DND-41 (cell line): ENCODE measurements at places on chromosomes 6 and 20.
A peak's percentile ranks its signal among the peaks of the same experiment; 100 is the strongest.

DNA sequence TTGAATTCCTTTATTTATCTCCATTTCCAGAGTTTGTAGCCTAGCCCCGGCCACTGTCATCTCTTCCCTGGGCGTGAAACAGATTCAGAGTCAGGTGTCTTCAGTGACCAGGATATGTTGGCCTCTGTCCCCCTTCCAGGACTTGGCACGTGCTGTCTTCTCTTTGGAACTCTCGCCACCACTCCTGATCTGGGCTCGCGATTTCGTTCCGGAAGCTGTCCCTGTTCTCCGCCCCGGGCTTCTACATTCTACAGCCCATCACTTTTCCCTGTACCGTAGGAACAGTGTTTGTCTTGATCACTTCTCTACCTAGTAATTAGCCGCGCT, 739 bp downstream of the GSS start:
- H3K27ac ChIP-seq, result peak overlapping the region; percentile 88
- H3K36me3 ChIP-seq, result peaks cover 18% of the 10 kb centered on the region
- peak overlapping the region; percentile 79 for H3K4me3 ChIP-seq
- peaks cover 23% of the 10 kb centered on the region for H3K4me1 ChIP-seq

GRCh38 chr20:32779500-32780211, 17.5 kb downstream of the DNMT3B start:
- H3K4me1 ChIP-seq, result peaks cover 35% of the 10 kb centered on the region
- peaks cover 18% of the 10 kb centered on the region for H3K36me3 ChIP-seq
- DNase-seq, result no peak
- H3K4me3 ChIP-seq, result no peak overlapping the region

DNA sequence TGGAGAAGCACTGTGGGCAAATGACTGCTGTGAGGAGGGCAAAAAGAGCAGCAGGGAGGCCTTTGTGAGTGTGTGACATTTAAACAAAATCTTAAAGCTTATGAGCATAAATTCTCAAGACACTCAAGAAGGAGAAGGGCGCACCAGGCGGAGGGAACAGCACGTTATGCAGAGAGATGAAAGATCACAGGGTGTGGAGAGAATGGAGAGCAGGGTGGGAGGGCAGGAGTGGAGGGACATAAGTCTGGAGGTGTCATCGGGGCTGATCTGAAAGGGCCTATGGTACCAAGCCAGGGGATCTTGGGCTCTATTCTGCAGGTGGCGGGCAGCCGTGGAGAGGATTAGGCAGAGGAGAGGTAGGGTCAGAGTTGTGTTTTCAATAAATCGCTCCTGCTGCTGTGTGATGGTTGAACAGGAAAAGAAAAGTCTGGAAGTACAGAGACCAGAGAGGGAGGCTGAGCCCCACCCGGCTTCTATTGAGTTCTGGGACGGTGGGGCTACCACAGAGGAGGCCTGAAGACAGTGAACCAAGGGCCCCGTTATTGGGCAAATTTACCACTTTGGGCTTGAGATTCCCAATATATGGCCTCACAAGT, 24.3 kb upstream of the DLGAP4 start:
- no peaks in the 10 kb centered on the region for H3K4me1 ChIP-seq
- H3K4me3 ChIP-seq, result no peak overlapping the region
- H3K27ac ChIP-seq, result no peak overlapping the region
- H3K36me3 ChIP-seq, result no peaks in the 10 kb centered on the region
- DNase-seq, result no peak

DNA sequence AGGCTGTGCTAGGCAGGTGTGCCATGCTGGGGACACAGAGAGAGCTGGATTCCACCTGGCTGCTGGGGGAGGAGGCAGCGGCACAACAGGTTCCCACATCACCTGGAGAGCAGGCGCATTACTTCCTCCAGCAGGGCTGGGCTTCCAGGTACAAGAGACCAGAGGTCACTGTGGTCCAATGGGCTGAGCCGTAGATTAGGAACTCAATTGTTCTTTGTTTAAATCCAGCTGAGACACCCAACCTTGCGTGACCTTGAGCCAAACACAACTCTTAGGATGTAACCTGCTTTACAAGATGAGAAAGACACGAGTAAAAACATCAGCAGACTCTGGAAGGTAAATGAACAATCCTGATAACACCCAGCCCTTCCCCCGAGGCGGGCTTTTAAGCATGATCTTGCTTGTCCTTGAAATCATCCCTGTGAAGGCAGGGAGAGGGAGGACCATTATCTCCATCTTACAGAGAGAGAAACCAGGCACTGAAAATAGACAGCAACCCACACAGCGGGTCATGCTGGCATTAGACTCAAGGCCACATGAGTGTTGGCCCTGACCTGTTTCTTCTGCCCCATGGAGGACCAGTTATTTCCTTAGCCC, 216.5 kb upstream of the RREB1 start:
- no peaks in the 10 kb centered on the region for H3K27me3 ChIP-seq
- H3K36me3 ChIP-seq, result no peaks in the 10 kb centered on the region
- H3K4me3 ChIP-seq, result no peak overlapping the region
- no peaks in the 10 kb centered on the region for H3K4me1 ChIP-seq
- no peak overlapping the region for H3K27ac ChIP-seq

DNA sequence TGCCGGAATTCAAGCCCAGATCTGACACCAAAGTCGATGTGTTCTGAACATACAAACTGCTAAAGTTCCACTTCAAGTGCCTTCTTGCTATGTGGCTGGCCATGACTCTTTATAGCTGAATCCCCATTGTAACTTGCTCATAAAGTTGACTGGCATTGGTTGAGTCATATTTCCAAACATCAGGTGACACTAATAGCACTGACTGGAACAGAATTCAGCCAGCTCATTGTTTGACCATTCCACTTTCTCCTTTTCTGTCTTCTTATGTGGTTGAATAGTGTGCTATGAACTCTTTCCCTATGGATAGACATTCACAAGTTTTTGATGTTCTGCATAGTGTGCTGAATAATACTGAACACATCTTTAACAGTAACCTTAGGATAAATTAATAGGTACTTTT, 266.2 kb upstream of the ZFP64 start:
- no peak for DNase-seq
- H3K27me3 ChIP-seq, result peaks cover 3% of the 10 kb centered on the region
- H3K4me3 ChIP-seq, result no peak overlapping the region
- no peaks in the 10 kb centered on the region for H3K4me1 ChIP-seq
- H3K36me3 ChIP-seq, result no peaks in the 10 kb centered on the region

- peaks cover 3% of the 10 kb centered on the region for H3K27me3 ChIP-seq
- H3K27ac ChIP-seq, result no peak overlapping the region
- no peaks in the 10 kb centered on the region for H3K36me3 ChIP-seq
- H3K4me1 ChIP-seq, result no peaks in the 10 kb centered on the region
- no peak overlapping the region for H3K4me3 ChIP-seq
- no peak for DNase-seq
These were observed 12.1 kb upstream of the L3MBTL1 start for GRCh38 chr20:43495388-43495787.

- peak overlapping the region; percentile 59 for H3K4me3 ChIP-seq
- H3K27me3 ChIP-seq, result no peaks in the 10 kb centered on the region
- peak; percentile 65 for DNase-seq
These were observed 102.5 kb downstream of the NOL4L start for GRCh38 chr20:32482442-32483261.

GRCh38 chr20:2521369-2522305, 12.9 kb upstream of the ZNF343 start:
- H3K36me3 ChIP-seq, result no peaks in the 10 kb centered on the region
- no peak overlapping the region for H3K4me3 ChIP-seq
- H3K27me3 ChIP-seq, result peaks cover 13% of the 10 kb centered on the region
- peak; percentile 40 for DNase-seq

DNA sequence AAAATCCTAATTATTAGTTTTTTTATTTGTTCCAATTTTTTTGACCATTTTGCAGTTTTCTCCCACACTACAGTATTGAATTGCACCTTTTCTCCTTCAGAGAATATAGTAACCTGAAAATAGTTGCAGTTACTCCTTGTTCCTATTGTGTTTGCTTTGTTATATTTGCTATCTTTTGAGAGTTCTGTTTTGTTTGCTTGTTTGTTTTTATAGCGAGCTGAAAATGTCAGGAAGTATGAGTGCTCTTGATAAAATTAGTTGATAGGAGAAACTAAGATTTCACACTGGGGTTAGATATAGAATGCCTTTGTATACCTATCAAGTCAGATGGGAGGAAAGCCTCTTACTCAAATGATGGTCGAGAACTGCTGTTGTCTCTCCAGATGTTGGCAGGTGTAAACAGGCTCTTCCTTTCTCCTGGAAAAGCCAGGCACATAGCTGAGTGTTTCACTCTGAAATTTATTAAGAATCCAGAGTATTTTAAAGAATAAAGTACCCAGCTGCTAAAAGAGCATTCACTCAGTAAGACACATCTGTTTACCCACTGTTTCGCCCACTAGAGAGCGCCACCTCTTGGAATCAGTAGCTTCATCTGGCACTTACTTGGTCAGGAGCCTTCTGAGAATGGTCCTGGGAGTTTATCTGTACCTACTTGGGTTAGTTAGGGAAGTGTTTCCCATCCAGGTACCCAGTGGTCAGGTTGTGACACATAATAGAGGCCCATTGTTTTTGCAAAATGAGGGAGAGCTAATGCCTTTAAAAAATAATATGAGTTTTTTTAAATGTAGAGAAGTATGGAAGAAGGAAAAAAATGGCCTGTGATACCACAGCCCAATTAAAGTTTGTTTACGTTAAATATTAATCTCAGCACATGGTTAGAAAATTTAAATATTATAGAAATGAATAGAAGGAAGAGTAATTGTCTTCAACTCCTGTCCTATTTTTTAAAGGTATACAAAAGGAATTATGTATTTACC, 11.2 kb downstream of the NT5DC1 start:
- H3K4me1 ChIP-seq, result no peaks in the 10 kb centered on the region
- H3K27me3 ChIP-seq, result no peaks in the 10 kb centered on the region
- no peak overlapping the region for H3K27ac ChIP-seq
- no peaks in the 10 kb centered on the region; the same call in 1 of the 2 replicates for H3K36me3 ChIP-seq
- no peak overlapping the region for H3K4me3 ChIP-seq
- DNase-seq, result peak; percentile 23

DNA sequence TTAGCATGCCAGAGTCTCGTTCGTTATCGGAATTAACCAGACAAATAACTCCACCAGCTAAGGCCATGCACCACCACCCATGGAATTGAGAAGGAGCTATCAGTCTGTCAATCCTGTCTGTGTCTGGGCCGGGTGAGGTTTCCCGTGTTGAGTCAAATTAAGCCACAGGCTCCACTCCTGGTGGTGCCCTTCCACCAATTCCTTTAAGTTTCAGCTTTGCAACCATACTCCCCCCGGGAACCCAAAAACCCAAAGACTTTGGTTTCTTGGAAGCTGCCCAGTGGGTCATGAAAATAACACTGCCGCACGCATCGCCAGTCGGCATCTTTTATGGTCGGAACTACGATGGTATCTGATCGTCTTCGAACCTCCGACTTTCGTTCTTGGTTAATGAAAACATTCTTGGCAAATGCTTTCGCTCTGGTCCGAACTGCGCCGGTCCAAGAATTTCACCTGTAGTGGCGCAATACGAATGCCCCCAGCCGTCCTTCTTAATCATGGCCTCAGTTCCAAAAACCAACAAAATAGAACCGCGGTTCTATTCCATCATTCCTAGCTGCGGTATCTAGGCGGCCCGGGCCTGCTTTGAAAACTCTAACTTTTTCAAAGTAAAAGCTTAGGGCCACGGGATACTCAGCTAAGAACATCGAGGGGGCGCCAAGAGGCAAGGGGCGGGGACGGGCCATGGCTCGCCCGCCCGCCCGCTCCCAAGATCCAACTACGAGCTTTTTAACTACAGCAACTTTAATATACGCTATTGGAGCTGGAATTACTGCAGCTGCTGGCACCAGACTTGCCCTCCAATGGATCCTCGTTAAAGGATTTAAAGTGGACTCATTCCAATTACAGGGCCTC, 1958.5 kb upstream of the DEFB115 start:
- H3K4me3 ChIP-seq, result no peak overlapping the region
- no peak for DNase-seq
- H3K27ac ChIP-seq, result no peak overlapping the region
- H3K36me3 ChIP-seq, result no peaks in the 10 kb centered on the region

DNA sequence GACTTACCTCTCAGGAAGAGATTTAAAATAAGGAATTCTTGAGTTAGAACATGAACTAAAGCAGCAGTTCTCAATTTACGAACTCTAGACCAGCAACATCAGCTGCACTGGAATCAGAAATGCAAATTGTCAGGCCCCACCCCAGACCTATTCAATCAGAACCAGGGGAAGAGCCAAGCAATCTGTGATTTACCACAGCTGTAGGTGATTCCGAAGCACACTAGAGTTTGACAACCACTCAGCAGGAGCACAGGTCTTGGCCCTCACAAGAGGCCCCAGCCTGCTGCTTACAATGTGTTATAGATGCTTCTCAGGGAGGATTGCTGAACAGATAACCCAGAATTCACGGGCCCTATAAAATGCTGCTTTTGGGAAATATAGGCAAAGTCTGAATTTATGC, 279.2 kb downstream of the PTPRK start:
- no peak overlapping the region for H3K27ac ChIP-seq
- H3K4me3 ChIP-seq, result no peak overlapping the region

DNA sequence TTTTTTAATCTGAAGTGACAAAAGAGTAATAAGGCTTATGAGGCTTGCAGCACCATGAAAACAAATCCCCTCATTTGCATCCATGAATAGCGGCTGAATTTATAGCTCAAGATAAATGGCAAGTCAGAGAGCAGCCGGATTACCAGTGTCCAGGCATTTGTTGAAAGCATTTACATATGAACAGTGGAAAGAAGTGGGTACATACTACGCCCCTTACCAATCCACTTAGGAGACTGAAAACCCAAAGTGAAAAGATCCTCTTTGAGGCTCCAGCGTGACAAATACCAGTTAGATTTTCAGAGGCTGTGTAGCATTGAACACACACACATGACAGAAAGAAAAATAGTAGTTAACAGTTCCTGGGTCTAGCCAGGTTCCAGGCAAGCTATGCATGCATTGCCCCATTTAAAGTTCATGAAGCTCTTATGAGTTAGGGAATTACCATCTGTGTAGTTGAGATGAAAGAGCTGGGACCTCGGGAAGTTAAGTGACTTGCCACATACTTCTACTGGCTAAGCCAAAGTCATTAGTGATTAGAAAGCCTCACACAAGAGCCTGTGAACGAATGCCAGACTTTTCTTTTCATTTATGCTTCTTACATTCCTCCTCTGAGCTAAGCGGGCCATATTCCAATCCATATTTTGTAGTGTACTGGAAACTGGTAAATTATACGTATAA, 28.3 kb upstream of the NHSL1 start:
- no peaks in the 10 kb centered on the region for H3K4me1 ChIP-seq
- DNase-seq, result no peak
- H3K4me3 ChIP-seq, result no peak overlapping the region
- H3K27me3 ChIP-seq, result no peaks in the 10 kb centered on the region
- no peak overlapping the region for H3K27ac ChIP-seq

- H3K27ac ChIP-seq, result no peak overlapping the region
- no peak overlapping the region for H3K4me3 ChIP-seq
- no peaks in the 10 kb centered on the region for H3K36me3 ChIP-seq
- DNase-seq, result no peak
- no peaks in the 10 kb centered on the region for H3K27me3 ChIP-seq
These were observed 102.5 kb upstream of the ARG1 start for GRCh38 chr6:131470534-131470933.

GRCh38 chr6:107656883-107657282, 167.0 kb downstream of the SOBP start:
- H3K36me3 ChIP-seq, result no peaks in the 10 kb centered on the region
- H3K4me1 ChIP-seq, result no peaks in the 10 kb centered on the region
- no peak for DNase-seq
- no peak overlapping the region for H3K27ac ChIP-seq

DNA sequence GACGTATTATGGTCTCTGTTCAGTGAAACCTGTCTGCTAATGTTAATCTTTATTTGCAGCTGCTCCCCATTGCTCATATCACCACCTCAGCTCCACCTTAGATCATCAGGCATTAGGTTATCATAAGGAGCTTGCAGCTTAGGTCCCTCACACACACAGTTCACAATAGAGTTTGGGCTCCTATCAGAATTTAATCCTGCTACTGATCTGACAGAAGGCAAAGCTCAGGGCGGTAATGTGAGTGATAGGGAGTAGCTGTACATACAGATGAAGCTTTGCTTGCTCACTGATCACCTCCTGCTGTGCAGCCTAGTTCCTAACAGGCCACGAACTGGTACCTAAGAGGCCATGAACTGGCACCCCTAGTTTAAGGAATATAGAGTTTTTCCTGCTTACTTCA, 989.7 kb downstream of the EYS start:
- no peak overlapping the region for H3K27ac ChIP-seq
- no peak for DNase-seq
